ENCODE measurements at places on chromosomes 1 and 21.

DNA sequence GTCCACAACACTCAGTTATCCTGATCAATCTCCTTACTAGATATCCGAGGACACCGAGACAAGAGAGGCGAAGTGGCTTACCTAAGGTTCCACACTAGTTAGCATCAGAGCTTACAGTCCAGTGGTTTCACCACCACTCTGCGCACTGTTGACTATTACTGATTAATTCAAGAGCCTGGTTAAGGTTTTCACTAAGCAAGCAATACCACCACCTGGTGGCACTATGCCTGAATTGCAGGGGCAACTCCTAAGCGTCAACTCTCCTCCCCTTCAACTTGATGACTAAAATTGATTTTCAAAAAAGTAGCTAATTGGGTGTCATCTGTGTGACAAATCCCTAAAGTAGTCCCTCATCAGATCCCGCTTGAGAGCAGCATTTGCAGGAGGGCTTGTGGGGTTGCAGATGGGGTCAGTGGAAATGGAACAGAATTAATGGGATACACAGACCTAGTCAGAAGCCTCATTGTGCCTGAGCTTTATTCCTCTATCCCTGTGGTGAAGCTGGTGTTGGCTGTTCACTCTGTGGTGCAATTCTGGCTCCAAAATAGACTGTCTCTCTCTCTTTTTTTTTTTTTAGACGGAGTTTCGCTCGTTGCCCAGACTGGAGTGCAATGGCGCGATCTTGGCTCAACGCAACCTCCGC, 9.1 kb downstream of the TTC22 start:
- DNase-seq, result no peak

- DNase-seq, result no peak
Measured at GRCh38 chr1:43975249-43975961, 645 bp downstream of the ATP6V0B start.

GRCh38 chr1:236156512-236157208, 14.3 kb downstream of the GPR137B start:
- no peak for DNase-seq

DNA sequence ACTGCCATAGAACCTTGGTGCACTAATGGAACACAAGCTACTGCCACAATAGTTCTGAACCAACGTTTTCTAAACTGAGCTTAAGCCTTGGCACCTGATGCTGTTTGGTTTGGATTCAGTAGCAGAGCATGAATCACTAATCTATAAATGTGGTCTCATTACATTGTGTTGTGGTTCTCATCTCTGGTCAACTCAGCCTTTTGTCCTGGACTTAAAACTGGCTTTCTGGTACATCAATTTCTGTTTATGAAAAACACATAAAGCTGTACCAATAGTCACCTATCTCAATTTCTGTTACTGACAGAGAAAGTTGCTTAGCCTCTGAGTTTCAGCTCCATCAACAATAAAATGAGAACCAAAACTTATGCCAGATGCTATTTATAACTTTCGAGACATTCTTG, 197.5 kb upstream of the KIAA0040 start:
- DNase-seq, result no peak

GRCh38 chr1:117058810-117059209, 1.3 kb upstream of the TTF2 start:
- DNase-seq, result no peak

GRCh38 chr1:9174243-9174642, 45.3 kb upstream of the GPR157 start:
- DNase-seq, result no peak

DNA sequence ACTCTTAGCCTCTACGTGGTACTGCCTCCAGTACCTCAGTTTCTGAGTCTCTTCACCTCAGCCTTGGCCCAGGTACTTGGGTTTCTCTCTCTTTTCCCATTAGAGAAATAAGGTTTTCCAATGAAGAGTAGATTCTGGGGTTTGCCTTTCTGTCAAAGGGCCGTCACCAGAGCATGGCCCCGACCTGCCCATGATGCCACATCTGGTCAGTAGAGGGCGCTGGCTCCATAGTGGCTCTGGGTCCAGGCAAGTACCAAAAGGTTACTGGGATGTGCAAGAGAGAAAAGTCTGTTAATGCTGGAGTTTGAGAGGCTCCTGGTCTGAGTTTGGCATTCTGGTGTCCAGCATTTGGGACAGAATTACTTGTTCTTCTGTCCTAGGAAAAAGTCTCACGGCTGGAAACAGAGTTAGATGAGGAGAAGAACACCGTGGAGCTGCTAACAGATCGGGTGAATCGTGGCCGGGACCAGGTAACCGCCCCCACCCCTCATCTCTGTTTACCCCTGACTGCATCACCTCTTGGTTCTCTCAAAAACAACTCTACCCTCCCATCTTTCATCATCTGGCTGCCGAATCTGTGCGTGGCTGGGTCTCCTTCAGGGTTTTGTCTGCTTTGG, 5.3 kb upstream of the TUFT1 start:
- DNase-seq, result peak; percentile 71

All from stimulated activated CD4-positive, alpha-beta T cell treated with anti-CD3 and anti-CD28 coated beads, Interleukin-1b, Interleukin-23, amount 100 ng/mL, for 1 hour (primary cell).